ENCODE measurements at places on chromosomes 7 and 10.

DNA sequence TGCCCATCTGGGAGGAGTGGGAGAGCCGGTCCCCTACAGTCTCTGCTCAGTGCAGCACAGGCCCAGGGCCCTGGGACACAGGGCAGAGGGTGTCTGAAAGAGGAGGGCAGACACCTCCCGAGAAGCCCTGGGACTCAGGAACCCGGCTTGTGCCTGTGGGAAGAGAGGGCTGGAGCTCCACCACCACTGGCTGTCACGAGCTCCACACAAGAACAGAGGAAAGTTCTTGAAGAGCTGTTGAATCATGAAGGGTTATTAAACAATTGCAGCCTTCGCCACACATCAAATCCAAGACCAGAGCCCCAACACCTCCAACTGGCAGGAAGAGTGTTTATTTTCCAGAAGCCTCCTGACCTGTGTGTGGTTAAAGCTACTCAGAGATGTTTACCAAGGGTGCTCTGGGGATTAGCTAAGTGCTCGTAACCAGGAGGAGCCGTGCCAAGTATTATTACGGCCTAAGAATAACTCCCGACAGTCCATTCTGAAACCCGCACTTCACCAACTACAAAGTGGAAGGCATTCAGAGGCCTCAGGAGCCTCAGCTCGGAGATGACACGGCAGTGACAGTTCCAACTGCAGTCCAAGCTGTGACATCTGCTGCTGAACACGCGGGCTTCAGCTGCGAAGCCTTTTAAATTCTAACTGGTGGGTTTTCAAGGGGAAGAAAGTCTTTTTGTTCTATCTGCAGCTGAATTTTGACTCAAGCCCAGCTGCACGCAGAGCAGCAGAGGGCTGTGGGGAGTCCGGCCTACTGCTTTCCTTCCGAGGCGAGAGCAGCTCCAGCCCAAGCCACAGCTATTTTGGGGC lies 75.1 kb downstream of the MAD1L1 start:
- peak; percentile 78 for DNase-seq

DNA sequence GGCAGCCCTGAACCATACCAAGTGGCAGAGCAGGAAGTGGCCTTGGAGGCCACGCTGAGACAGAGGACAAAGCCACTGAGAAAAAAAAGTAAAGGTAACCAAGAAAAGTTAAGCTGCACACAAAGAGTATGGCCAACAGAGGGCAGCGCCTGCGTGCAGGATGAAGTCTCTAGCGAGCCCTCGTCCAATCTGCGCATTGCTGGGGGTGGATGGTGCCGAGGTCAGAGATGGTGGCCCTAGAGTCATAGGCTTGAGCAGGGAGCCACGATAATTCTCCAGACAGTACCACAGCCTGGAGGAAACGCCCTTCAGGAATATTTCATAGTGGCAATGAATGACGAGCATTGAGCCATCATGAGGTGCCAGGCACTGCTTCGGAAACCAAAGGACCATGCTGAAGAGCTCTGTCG lies 9.7 kb downstream of the ATP6V0E2 start:
- DNase-seq, result no peak

GRCh38 chr7:88492153-88492552 lies 185.5 kb upstream of the STEAP4 start:
- no peak for DNase-seq

- DNase-seq, result no peak
These were observed 35.2 kb upstream of the MBL2 start for GRCh38 chr10:52807803-52808202.

GRCh38 chr7:146641491-146641890 lies 524.9 kb downstream of the CNTNAP2 start:
- DNase-seq, result no peak

- DNase-seq, result no peak
These were observed 39.6 kb downstream of the PPIF start for GRCh38 chr10:79386637-79387465.

- no peak for DNase-seq
These were observed 60.2 kb downstream of the FIGNL1 start for GRCh38 chr7:50389961-50390360.

DNA sequence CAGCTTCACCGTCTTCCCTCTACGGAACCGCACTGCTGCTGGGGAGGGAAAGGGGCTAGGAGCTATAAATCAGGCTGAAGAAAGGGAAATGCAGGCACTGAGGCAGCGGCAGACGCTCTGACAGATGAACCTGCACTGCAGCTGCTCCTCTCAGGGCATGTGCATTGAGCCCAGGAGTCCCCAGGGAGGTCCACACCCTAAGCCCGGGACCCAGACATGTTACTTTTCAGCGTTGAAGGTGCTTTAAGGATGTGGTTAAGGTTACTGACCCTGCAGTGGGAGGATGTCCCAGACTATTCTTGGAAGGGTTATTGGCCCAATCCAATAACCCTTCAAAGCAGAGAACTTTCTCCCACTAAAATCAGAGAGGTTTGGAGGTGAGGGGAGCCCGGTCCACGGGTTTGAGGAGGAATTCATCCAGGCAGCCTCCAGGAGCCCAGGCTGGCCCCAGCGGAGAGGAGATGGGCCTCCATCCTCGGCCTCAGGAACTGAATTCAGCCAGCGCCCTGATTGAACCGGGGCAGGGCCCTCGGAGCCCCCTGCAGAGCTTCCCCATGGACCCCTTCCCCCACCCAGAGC lies 75.4 kb downstream of the ADARB2 start:
- DNase-seq, result no peak

DNA sequence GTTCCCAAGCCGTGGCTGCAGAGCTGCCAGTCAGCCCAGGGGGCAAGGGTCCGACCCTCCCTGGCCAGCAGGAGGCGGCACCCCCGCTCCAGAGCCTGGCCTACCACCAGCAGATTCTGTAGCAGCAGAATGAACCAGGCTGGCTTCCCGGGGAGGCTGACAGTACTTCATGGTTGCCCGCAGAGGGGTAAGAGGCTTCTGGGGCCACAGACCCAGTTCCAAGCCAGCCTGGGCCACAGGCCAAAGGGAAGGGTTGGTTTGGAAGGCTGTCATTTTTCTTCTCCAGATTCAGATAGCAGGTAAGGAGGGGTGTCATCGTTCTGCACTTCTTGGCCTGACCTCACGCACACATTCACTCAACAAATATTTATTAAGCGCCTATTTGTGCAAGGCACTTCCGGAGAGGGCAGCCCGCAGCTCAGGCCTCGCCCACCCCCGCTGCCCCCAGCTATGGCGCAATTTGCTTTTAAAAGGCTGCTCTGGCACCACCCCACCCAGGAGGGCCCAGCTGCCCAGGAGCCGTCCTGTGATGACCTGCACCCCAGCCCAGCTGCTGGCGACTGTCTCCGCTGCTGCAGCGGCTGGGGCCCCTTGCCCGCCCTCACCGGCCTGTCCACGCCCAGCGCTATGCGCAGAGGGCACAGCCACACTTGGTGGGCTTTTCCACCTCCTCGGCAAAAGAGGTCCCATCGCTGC lies 168.5 kb downstream of the LCOR start:
- no peak for DNase-seq

DNA sequence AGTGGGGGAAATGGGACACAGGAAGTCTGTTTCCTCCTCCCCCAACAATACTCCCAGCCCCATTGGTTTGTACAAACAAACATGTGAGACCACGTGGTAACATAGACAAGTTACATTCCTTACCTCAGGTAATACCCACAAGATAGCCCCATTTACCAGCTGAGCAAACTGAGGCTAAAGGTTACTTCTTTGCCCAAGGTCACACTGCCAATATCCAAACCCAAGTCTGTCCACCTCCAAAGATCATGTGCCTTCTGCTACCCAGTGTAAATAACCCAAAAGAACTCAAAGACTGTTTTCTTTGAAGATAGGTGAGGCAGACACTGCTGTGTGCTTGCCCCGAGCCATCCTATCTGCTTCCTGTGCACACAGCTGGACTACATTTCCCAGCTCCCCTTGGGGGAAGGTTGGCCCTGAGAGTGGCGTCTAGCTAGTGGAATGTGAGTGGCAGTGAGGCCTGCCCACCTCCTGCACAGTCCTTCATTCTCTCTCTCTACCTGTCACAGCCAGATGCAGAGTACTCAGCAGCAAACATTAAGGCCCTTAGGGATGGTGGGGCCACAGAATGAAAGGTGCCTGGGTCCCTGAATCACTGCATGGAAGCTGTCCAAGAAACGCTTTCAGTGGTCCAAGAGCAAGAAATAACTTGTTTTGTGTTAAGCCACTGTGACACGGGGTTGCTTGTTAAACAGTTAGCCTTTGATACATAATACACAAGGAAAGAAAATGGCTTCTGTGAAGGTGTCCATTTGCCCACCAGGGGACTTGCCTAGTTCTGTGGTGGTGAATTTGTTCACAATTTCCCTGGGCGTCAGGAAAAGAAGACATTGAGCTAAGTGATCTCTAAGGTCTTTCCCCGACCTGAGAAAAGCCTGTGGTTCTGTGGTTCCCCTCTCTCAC lies 257.7 kb upstream of the NFE2L3 start:
- no peak for DNase-seq

DNA sequence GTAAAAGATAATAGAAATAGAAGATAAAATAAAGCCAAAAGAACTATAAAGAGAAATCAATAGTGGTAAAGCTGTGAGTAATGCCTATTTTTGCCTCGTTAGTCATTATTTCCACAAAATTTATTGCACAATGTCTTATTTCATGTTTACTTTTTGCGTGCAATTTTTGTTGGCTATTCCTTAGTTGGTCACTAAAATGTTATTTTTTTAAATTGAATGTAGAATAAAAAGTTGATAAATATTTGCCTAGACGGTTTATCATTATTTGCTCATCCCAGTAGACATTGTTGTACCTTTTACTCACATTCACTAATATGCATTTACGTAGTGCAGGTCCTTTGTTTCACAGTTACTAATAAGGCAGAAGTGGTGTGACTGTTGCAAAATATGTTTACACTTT lies 227.8 kb upstream of the BMPER start:
- no peak for DNase-seq

GRCh38 chr7:116234517-116235200 lies 24.3 kb downstream of the TES start:
- no peak for DNase-seq

DNA sequence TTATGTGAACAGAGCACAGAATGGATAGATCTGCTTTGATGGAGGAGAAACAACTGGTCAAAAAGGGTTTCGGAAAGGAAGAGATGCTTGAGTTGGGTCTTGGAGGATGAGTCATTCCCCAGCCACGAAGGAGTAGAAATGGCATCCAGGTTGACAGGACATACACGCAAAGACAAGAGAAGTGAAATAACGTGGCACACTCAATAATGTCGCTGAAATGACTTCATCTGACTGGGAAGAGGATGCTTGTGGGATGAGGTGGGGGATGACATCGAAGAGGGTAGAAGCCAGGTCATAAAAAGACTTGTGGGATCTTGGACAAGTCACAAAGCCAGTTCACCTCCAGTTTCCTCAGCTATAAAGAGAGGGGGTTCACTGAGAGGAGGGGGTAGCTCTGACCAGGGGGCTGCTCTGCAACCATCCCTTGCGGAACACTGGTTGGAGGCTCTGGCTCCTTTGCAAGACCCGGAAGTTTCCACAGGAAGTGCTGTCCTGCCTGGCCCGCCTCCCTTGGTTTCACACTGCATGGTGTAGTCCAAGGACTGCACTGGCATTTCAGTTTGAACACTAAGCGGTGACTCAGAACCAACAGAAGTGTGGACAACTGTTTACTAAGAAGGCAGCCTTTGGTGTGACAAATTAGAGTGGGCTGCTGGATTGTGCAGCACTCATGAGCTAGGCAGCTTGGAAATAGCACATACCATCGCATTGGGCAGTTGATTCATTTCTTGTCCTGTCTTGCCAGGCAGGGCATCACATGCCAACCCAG lies 189.9 kb upstream of the ADO start:
- no peak for DNase-seq

- no peak for DNase-seq
These were observed 22.0 kb upstream of the SRRM3 start for GRCh38 chr7:76179686-76180085.

DNA sequence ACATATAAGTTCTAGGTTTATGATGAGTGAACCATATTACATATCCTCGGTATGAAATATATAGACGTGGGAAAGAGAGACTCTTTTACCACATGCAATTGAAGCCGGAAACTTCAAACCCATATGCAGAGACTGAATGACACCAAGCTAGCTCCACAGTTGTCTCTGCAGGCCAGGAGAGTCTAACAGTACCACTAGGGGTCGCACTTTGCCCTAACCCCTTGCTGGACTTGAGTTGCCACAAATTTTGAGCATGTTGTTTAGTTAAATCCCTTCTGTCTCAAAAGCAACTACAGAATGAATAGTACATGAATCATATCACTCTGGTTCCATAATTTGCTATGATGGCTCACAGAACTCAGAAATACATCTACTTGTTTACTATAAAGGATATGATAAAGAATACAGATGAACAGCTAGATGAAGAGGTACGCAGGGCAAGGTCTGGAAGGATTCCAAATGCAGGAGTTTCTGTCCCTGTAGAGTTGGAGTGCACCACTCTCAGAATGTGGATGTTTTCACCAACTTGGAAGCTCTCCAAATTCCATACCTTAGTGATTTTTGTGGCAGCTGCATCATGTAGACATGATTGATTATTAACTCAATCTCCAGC lies 112.4 kb upstream of the YAE1 start:
- DNase-seq, result no peak

DNA sequence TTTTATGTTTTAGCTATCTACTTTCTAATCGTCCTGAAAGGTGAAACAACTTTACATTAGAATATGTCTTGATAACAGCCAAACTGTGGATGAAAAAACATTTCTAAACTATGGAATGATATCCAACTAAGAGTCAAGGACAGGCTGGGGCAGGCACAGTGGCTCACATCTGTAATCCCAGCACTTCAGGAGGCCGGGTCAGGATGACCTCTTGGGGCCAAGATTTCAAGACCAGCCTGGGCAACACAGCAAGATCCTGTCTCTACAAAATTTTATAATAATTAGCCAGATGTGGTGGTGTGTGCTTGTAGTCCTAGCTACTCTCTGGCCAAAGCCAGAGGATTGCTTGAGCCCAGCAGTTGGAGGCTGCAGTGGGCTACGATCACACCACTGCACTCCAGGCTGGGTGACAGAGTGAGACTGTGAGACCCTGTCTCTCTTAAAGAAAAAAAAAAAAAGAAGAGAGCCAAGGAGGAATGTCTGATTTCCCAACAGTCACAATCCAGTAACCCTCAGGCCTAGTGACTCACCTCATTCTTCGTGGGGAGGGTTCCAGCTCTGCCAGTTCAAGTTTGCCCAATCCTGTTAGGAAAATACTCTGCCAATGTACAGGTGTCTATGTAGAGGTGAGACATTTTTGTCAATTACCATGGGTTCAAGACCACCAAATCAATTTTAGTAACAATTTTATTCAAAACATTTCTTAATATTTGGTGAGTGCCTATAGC lies 14.6 kb upstream of the FZD1 start:
- no peak for DNase-seq

GRCh38 chr10:86390337-86391120 lies 23.9 kb upstream of the GRID1 start:
- no peak for DNase-seq

GRCh38 chr10:6588082-6588481 lies 8.0 kb upstream of the PRKCQ start:
- DNase-seq, result no peak
